ENCODE measurements at places on chromosomes 6 and 20.
A peak's percentile ranks its signal among the peaks of the same experiment; 100 is the strongest.

DNA sequence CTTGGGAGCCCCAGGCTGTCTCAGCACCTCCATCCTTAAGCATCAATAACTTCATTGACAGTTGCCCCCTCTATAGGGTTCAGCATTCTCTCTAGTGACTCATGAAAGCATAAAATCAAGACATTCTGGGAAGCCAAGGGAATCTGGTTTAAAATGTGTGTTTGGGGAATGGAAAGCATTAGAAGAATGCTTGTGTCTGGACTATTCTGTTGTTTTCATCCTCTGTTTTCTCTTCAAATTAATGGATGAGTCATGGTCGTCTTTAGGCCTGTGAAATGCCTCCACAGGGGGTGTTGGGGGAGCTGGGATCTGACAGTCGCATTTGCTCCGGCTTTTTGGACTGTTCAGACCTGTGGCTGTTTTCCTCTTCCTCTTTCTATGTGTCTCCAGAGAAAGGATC, 279.7 kb downstream of the CDC5L start:
- DNase-seq: no peak

DNA sequence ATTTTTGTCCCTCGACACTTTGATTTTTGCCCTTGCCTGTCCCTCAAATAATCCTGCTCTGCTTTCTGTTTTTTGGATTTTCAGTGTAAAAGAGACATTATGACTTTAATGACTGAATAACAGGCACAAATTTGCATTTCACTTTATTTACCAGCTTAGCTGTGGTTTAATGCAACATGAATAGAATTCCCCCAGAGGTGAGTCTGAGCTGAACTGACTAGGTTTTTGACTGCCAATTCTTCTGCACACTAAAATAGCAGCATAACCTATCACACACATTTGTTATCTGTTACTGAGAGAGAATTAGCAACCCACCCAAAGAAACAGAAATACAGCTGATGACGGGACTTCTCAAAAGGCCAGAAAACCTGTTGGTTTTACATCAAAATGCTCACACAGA, 3.9 kb upstream of the RBM24 start:
- no peak for DNase-seq

GRCh38 chr20:51760905-51761546, 7.2 kb downstream of the ATP9A start:
- DNase-seq: no peak

DNA sequence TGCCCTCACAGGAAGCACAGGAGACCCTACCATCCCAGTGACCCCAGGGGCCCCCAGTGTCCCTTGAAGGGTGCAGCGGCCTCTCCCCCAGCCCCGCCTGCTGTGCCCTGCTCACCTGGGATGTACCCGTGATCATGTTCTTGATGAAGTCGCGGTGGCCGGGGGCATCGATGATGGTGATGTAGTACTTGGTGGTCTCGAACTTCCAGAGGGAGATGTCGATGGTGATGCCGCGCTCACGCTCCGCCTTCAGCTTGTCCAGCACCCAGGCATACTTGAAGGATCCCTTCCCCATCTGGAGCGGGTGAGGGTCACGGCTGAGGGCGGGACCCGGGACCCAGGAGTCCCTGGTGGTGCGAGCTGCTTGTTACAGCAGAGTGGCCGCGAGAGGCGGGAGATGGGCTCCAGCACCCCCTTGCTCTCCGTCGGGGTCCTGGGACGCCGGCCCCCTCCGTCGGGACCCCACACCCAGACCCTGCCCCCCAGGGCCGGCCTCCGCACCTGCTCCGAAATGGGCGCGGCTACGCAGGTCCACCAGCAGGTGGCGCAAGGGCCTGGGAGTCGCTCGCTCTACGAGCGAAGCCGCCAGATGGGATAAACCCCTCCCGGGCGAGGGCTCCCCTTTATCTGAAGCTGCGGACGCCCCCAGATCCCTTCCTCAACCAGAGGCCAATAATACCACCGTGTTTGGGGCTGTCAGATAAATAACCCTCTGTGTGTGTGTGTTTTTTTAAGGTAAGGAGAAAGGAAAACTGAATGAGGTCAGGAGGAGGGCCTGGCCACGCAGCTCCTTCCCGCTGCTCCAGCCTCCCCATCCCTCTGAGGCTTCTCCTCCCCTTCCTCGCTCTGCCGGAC, 2.9 kb downstream of the EEF1A2 start:
- peak; percentile 79 for DNase-seq

- DNase-seq: no peak
Observed at GRCh38 chr6:108164815-108165706, 761 bp upstream of the NR2E1 start.

- DNase-seq: no peak
Observed at GRCh38 chr6:40328386-40328985, 258.7 kb downstream of the LRFN2 start.

DNA sequence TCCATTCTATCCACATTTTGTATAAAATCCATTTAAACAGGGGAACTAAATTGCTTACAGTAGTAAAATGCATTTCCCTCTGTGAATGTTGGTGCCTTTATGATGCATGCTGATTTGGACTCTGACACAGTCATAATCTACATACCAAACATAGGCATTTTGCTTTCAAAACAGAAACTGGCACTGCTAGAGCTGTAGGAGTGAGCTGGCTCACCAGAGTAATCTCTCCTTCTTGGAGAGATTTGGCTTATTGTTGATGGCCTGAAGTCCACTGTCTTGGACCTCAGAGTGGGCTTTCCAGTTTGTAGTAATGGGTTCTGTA, 363.2 kb upstream of the FLRT3 start:
- no peak for DNase-seq

GRCh38 chr6:144481527-144481926, 196.4 kb downstream of the UTRN start:
- no peak for DNase-seq

DNA sequence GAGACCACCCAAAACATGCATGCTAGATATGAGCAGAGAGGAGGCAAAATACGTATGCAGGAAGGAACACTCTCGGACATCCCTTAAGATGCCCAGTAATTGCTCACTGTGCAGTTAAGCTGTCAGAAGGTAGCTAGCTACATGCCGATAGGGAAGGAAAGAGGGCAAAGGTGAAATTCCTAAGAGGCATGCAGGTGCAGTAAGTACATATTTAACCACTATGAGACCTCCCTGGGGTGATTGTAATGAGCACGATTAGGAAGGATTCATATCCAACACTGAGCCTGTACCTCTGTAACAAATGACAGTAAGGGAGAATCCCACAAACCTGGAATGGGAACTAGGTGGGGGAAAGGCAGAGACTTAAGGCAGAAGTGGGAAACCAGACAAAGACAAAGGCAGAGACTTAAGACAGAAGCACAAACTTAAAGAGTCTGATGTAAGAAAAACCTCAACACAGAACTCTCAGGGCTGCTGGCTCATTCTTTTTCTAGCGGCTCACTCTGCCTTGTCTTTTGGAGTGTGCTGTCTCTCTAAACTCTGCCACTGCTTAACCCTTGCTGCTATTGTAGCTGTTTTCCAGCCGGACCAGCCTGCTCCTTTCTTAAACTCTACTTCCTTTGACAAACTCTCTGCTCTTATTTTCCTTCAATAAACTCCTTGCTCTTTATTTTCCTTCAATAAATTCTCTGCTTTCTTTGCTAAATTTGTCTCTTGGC, 148.1 kb downstream of the UBE3D start:
- no peak for DNase-seq

DNA sequence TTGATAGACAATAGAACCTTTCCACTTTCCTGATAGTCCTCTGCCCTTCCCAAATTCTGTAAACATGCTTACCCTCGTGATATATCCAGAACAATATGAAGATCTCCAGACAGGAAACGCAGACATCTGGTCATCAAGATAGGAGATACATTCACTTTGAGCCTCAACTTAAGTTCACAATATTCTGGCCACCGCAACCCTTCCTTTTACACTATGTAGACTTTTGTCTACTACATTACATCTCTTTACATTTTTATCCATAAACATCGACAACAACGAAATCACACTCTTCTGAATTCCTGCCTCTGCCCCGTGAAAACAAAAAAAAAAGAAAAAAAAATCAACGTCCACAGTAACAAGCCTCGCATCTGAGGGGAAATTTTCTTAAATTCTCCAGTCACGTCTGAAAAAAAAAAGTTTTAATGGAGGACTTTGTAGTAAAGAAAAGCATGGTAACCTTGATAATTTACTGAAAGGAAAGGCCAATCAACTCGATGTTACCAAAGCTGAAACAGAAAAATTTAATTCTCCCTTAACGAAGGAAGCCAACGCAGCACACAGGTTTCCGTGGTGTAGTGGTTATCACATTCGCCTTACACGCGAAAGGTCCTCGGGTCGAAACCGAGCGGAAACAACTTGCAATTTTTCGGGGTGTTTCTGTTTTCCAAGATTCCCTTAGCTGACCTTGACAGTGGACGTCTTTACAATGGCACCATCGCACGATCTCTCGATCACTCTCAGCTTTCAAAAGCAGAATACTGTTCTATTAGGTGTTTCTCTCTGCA, 21.8 kb downstream of the POM121L2 start:
- DNase-seq: no peak

DNA sequence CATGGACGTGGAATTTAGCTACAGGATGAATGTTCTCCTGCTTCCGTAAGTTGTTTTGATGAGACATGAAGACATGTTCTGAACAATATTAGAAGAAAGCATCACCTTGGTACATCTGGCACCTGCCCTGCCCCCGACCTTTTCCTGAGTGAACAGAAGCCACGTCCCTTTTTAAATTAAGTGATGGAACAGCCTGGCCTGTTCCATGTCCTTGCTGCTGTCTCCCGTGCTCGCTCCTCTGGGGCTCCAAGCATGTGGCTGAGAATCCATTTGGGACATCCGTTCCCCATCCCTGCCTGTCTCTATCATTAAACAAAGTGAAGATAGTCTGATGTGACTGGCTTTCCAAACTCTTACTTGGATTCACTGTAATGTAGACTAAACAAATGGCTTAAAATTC, 36.4 kb downstream of the ERMARD start:
- no peak for DNase-seq

DNA sequence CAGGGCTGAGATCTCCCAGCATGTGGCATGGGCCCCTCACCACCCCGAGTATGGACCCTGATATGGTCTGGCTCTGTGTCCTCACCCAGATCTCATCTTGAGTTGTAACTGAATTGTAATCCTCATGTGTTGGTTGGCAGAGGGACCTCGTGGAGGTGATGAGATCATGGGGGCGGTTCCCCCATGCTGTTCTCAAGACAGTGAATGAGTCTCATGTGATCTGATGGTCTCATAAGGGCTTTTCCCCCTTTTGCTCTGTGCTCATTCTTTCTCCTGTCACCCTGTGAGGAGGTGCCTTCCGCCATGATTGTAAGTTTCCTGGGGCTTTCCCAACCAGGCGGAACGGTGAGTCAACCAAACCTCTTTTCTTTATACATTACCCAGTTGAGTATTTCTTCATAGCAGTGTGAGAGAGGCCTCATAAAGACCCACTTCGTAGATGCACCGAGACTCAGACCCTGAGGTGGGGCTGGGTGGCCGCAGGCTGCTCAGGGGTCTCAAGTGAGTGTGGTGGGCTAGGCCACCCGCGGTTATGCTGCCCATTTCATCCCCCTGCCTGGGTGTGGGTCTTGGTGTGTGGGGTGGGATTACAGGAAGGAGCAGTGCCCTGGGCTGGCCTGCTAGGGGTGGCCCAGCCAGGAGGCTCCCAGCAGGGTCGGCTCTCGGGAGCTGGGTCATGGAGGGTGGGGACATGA, 26.2 kb upstream of the GATA5 start:
- no peak for DNase-seq

GRCh38 chr20:47927944-47928343, 142.7 kb upstream of the SULF2 start:
- no peak for DNase-seq

DNA sequence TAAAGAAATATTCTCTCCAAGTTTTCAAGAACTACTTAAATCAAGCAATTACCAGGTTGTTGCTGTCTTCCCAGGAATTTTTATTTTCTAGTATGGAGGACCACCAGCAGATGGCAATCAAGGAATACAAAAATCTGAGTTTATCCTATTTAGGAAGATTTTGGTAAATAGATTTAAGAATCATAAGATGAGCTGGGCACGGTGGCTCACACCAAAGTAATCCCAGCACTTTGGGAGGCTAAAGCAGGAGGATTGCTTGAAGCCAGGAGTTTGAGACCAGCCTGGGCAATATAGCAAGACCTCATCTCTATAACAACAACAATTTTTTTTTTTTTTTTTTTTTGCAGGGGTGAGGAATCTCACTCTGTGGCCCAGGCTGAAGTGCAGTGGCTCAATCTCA, 19.3 kb upstream of the SEC63 start:
- DNase-seq: no peak

DNA sequence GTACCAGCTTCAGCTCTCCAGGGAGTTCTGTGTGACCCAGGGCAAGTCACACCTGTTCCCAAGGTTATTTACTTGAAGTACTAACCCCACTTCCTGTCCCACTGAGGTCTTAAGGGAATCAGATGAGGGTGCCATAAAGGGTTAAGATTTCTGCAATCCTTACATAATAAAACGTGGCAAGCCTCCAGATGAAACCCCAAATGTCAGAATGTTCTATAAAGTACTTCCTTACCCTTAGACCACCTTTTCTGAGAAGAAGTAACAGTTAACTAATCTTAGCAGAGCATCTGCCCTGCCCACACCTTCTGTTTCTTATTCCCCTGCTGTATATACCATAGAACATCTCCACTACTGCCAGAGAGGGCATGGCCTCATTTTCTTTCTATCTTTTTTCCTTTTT, 6.0 kb upstream of the AVP start:
- DNase-seq: no peak

GRCh38 chr6:24655215-24655614, 9.2 kb upstream of the KIAA0319 start:
- DNase-seq: no peak

GRCh38 chr20:36167902-36168503, 13.5 kb downstream of the EPB41L1 start:
- DNase-seq: no peak

DNA sequence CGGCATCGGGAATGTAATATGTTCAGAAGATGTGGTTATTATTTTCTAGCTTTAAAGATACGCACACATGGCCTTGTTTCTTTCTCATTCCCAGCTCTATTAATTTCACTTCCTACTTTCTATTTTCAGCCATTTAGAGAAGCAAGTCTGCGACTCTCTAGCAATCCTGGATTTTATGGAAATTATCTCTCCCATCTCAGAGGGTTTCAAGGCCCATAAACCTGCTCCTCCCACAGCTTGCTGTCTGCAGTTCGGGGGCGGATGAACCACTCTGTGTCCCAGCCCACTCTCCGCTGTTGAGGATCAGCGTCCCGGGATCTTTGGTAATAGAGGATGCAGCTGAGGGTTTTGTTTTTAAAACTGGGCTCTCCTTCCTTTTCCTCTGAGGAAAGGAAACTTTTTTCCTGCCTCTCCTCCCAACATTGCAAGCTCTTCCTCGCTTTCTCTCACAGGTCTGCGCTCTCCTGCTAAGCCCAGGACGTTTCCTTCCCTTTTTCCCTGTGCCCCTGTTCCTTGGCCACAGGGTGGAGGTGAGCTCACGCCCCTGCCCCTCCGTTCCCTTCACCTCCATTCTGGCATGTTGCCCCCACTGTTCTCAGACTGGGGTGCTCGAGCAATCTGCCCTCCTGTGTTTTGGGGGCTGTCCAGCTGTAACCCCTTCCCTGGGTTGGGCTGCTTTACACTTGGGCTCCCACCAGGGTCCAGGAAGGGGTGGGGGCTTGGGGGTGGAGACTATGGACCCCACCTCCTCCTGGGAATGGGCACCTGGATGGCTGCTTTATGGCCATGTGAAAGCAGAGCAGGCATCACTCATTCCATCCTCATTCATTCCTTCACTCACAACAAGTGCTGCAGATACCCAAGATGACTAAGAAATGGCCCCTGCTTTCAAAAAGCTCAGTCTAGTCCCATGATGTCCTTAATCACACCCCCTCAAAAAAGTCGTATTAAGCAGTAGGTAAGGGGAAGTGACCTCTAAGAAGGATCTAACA, 54.9 kb downstream of the ZBTB9 start:
- no peak for DNase-seq

- DNase-seq: no peak
Observed at GRCh38 chr6:108726726-108727339, 121.4 kb upstream of the ARMC2 start.
